Renal cortex interstitium (tissue), 15 donors: ENCODE measurements at places on chromosomes 3 and 15. TPM values are rescaled to one million over a fixed set of nuclear protein-coding genes. Genes with fewer than 3 reads are reported as not detected.

CAMKV gene
- 0.17 TPM for polyA plus RNA-seq

PLSCR4 gene
- polyA plus RNA-seq: 18.0 TPM

REC114 gene
- not detected for polyA plus RNA-seq

HGD gene
- polyA plus RNA-seq: 100 TPM

DNA sequence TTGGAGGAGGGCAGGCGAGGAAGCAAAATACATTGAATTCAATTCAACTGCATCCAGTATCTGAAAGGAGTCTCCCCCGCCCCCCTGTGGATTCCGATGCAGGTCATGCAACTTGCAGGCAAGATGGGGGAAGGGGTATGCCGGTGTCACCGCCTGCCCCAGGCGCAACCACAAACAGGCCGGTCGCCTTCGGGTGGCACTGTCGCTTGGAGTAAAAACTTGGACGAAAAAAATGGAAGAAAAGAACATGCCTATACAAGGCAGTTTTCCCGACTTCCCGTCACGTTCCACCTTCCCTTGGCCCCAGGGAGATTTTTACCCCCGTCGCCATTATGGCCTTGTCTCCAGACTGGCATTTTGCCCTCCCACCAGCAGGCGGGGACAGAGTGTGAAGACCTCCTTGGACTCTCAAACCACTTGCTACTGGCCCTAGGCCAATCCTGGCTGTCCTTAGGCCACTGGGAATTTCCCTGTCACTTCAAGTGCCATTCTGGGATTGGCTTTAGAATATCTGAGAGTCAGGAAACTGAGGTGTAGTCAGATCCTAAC is 1.6 kb upstream of the NTRK3 start:
- DNase-seq: no peak

GRCh38 chr3:193564012-193564411 is 9.3 kb upstream of the ATP13A4 start:
- DNase-seq: no peak
